ENCODE measurements at places on chromosomes 3 and 15.

DNA sequence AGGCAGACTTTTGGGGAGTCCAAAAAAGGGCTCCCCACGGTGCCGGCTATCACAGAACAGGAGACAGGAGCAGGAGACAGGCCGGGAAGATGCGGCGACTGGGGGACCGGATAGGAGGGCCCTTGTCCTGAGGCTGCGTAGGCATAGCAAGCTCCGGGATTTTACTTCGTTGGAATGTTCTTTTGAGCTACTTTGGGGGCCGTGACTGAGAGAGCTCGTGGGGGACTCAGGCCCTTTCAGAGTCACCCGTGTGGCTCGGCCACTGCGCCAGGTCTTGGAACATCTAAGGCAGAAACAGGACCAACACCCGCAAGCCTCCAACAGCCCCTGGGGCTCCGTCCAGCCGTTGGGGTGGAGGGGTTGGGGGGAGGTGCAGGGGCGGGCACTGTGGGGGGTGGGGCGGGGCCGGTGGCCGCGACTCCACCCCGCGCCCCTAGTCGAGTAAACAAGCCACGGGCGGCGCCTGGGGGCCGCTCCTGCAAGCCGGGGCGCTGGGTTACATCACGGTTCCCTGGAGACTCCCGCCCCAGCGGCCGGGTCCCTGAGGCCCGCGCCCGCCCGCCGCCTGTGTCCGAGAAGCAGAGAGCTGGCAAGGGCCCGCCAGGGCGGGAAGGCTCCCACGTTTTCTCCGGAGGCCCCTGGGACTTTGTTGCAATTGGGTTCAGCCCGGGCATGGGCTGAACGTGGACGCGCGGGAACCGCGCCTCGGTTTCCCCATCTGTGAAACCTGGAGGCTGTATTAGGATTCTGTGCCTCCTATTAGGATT, 23.3 kb upstream of the C15orf39 start:
- DNase-seq: no peak

DNA sequence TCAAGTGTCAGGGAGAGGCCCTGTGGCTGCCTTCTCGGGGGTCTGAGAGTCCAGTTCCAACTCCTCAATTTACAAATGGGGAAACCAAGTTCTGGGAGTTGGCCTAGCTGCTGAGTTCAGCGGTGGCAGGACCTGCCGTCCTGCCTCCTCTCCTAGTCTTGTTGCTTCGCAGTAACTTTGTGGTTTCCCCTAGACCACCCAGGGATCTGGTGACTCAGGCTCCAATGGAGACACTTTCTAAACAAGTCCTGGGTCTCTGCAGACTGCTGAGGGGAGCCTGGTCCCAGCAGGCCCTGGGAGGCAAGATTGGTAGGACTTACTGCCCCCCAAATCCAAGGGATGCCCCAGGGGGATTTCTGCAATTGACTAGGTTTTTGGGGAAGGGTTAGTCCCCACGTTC, 83.6 kb downstream of the SMAD6 start:
- DNase-seq: no peak

- DNase-seq: peak; percentile 56
Observed at GRCh38 chr15:74635228-74635627, 19.6 kb downstream of the CLK3 start.

DNA sequence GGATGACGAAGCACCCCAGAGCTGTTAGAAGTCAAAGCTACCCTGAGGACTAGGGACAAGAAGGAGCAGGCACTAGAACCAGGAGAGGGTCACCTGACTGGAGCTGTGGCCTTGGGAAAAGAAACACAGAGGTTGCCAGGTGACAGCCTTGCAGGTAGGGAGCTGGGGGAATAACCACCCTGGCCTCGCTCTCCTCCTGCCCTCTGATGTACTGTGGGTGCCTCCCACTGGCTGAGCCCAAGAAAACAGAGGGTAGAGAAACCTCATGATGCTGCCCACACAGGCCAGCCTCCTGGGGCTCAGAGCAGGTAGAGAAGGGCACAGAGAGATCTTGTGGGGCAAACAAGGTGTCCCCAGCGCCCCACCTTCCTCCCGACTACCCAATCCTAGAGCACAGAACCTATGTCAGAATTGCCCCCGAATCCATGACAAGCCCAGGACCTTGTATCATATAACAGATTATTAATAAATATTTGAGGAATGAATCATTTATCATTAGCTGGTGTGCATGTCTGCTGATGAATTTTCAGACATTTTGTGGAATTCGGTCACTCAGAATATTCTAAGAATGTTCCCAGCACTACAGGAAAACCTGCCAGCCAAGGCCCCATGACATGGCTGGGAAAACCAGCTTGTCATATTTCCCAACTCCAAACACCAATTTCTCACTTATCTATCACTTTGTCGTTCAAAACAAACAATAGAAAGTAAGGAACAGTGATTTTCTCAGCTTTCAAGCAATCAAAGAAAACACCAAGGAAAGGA, 59.8 kb upstream of the MEX3B start:
- DNase-seq: no peak

GRCh38 chr15:52095597-52096262, 16.8 kb downstream of the BCL2L10 start:
- no peak for DNase-seq

- DNase-seq: no peak
Observed at GRCh38 chr3:73592154-73593144, 32.3 kb downstream of the PDZRN3 start.

DNA sequence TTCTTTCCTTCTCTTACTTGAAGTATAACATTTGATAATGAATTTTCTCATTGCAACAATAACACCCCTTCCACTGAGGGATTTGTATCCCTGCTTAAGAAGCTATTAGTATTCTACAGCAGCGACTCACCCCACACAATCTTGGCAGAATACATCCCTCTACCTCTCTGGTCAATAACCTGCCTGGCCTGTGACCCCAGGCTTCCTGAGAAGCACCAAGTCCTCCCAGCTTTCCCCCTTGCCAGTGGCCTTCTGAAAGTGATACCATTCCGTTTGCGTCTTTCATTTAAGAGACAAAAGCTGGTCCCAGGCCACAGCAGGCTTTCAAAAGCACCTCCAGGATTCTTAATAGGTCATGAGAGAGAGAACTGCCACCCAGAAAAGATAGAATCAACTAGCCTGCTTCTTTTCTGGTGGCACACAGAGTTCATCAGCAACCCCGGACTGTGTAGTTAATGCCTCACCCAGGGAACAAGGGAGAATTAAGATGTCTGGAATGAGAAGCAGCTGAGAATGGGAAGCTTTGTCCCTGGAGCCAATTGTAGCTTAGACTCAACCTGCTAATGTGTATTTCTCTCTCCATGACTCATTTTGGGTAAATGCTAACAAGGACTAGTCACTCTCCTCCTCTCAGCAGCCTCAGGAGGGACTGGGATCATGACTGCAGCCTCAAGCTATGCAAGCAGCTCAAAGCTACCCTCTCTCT, 101.0 kb upstream of the CPNE4 start:
- no peak for DNase-seq

GRCh38 chr3:138082085-138082991, 33.1 kb downstream of the DZIP1L start:
- DNase-seq: no peak

GRCh38 chr15:92907896-92908712, 8.0 kb downstream of the CHD2 start:
- DNase-seq: no peak

GRCh38 chr15:40279437-40280141, 3.3 kb downstream of the ANKRD63 start:
- DNase-seq: peak; percentile 22

GRCh38 chr3:128804811-128805155, 74.6 kb upstream of the ACAD9 start:
- DNase-seq: no peak

GRCh38 chr15:47129033-47129432, 588.3 kb upstream of the SEMA6D start:
- no peak for DNase-seq

DNA sequence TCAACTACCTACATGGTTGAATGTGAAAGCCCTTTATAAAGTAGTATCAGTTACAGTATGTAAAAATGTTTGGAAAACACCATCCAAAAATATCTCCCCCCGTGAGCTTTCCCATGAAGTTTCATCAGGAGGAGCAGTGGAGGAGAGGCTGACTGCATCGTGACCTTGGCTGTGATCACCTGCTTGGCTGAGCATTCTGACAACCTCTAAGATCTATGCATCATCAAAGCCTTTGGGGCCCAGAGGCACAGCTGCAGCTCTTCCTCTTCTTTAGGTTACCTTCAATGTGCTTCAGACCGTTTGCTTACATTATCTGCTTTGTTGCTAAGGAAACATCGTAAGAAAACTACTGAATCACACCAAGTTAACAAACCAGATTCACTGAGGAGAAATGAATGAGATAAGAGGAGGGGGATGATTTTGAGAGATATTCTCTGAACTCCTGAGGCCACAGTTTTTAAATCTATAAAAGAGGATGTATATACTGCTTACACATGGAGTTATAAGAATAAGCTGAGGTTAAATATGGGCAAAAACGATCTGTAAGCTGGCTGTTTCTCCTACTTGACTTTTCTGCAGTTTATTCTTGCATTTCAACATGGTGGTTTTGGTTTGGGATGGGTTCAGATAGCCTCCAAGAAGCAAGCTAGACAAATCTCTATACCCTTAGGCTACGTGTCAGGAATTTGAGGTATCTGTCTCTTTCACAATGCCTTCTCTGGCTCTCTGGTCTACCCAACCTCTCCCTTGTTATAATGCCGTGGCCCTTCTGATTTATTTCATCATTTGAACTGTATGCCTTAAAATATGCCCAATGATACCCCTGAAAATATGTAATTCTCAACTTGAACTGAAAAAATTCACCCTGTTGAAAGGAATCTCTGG, 4.0 kb downstream of the GCSAM start:
- DNase-seq: no peak

GRCh38 chr3:51830836-51831385, 30.5 kb upstream of the IQCF2 start:
- DNase-seq: no peak

GRCh38 chr3:110526777-110527727, 544.6 kb upstream of the NECTIN3 start:
- DNase-seq: no peak

- DNase-seq: peak; percentile 47
Observed at GRCh38 chr3:196179380-196180308, 31.6 kb downstream of the ZDHHC19 start.

DNA sequence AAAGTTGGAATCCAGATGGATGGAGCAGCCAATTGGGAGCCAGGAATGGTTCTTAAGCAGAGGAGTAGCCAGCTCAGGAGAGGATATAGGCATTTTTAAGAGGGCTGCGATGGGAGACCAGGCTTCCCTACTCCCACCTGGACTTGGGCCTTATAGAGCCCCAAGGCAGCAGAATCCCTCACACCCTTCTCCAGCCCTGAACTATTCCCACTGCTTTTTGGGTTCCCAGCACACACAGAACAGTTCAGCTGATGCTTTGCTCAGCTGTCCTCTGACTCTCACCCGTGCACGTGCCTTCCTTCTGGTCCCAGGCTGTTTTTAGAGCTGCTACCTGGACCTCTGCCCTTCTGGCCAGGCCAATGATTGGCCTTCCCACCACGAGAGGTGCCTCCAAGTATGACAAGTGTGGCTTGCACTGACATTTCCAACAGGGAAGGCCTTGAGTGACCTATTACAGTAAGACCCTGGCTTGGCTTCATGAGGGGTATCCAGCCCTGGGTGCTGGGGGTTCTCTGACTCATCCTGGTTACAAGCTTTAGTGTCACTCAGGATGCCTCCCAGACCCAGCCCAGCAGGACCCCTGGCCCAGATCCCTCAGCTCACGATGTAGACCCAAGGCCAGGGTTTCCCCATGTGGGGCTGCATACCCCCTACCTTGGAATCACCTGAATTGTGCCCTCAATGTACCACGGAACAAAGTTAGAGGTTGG, 25.2 kb downstream of the NOX5 start:
- no peak for DNase-seq

DNA sequence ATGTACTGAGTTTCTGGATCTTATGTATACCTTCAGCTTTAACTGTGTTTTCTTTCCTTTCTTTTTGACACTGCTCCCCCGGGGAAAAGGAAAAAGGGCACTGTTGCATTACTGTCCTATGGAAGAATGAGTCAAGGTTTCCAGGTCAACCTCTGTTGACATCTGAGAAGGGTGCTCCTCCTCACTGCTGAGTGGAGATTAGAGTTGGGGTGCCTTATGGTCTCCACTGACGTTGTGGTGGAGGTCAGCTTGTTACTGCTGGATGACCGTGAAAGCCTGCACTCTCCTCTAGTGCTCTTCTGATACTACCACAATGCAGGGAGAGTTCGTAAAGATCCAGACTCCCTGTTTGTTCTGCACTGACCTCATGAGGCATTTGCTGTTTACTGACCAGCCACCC, 252.1 kb upstream of the GRM7 start:
- DNase-seq: no peak

DNA sequence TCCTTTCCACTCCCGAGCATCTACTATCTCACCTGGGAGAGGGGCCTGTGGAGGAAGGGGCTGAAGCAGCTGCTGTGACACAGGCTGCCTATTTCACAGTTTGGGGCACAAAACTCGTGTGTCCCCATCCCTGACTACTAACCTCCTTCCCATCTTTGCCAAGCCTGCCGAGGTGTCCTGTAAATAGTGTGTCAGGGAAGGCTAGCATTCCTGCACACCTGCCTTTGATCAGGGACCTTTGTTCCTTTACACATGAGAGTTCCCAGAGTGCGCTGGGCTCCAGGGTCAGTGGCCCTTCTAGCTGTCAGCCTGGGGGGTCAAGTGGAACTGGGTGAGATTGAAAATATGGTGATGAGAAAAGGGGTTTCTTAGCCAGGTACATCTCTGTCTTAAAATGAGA, 13.0 kb upstream of the TF start:
- DNase-seq: no peak

GRCh38 chr15:57676585-57676984, 29.9 kb upstream of the POLR2M start:
- no peak for DNase-seq

- no peak for DNase-seq
Observed at GRCh38 chr3:122103821-122104514, 48.8 kb downstream of the CD86 start.

- no peak for DNase-seq
Observed at GRCh38 chr3:136120373-136121348, 75.5 kb downstream of the MSL2 start.

Data from stimulated activated CD4-positive, alpha-beta T cell treated with anti-CD3 and anti-CD28 coated beads, Interleukin-1b, Interleukin-23, amount 100 ng/mL, for 1 hour (primary cell).